ENCODE measurements at places on chromosomes 12 and 14.

DNA sequence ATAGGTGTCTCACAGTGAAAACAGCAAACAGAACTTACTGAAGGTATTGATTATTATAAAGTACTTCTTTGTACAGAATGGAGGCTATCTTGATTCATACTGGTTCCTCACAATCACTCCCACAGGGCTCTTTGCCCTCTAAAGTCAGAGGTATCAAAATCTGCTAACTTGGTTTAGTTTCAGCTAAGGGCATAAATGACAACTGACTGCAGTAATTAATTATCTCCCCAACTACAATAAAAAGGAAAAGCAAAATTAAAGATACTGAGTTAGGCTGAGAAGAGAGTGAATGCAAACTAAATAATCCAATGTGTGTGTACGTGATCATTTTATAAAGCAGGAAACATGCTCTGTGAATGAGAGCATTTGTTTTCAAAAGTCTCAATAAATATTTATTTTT, 338.7 kb downstream of the ACSS3 start:
- no peak for DNase-seq

DNA sequence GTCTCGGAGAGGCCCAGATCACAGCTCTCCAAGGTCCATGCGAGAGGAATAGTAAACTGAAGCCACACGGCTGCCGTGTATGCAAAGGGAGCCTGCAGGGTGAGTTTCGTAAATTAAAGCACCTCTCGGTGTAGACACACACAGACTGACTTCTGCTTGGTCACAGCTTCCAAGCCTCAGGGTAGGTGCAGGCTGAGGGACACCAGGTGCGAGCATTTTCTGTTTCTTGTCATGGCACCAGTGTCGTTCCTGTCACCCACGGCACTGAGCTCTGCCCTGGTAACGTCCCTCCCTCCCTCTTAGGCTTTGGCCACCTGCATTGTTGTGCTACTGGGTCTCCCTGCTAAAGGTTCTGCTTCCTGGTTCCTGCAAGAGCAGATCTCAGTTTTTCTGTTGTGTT, 76.2 kb upstream of the DYNC1H1 start:
- no peak for DNase-seq

DNA sequence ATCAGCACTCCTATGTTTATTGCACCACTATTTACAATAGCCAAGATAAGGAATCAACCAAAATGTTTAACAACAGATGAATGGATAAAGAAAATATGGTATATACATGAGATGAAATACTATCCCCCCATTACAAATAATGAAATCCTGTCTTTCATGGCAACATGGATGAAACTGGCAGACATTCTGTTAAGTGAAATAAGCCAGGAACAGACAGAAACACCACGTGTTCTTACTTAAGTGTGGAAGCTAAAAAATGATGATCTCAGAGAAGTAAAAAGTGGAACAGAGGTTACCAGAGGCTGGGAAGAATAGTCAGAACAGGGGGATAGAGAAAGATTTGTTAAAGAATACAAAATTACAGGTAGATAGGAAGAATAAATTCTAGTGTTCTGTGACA, 113.7 kb upstream of the MDM1 start:
- no peak for DNase-seq

DNA sequence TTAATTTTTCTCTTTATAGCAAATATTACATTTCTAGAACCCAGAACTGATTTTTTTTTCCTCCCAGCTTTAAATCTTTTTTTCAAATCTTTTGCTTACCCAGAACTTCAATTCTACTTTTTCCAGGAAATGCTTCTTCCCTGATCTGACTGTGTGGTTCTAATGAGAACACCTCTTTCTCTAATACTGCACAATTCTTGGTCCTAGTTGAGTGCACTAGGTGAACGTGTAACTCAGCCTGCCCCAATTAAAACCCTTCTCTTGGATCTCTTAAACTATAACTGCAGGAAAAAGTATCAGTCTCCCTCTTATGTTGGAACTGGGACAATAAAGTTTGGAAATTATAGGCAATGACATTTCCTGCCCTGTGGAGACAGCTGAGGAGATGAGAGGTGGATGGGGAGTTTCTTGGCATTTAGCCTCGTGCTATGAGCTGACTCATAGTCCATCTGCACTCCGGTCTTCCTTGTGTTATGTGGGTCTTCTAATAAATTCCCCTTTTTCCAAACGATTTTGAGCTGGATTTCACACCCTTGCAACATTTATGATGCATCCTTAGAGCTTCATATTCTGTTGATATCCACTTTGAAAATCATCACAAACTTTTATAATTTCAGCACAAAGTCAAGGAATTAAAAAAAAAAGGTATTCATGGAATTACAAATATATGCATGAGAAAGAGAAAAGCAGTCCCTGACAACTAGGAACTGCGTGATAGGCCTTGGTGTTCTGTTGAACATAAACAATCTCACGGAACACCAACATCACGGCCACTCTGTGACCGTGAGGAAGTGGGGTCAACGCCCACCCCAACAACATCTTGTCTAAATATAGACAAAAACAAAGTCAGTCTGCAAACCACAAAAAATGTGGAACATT, 52.4 kb downstream of the BRMS1L start:
- no peak for DNase-seq

GRCh38 chr14:101635749-101636560, 74.7 kb downstream of the DIO3 start:
- no peak for DNase-seq

DNA sequence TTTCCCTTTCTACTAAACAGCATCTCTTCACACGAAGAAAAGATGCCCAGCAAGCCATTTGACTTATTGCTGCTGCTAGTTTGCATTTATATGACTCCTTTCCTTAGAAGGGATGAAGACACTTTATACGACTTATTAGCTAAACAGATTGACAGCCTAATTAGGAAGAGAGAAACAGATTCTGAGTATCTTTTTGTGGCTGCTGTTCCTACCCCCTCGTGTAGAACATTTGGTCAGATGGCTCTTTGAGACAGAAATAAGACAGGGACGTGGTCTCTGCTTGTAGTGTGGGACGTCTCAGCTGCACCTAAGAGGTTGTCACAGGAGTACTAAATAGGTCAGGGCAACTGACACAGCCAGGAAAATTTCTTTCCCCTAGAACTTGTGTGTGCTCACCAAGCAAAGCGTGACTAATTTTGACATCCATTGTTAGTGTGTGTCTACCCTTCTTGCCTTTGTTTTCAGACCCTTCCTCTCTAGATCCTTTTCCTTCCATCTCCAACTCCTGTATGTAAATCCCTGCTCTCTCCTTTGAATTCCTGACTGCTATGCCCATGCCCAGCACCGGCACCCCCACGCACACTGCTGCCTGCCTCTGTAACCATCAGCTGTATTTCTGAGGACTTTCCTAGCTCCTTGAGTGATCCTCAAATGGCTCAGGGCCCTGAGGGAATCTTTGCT, 83.2 kb downstream of the DAD1 start:
- DNase-seq: peak; percentile 44

DNA sequence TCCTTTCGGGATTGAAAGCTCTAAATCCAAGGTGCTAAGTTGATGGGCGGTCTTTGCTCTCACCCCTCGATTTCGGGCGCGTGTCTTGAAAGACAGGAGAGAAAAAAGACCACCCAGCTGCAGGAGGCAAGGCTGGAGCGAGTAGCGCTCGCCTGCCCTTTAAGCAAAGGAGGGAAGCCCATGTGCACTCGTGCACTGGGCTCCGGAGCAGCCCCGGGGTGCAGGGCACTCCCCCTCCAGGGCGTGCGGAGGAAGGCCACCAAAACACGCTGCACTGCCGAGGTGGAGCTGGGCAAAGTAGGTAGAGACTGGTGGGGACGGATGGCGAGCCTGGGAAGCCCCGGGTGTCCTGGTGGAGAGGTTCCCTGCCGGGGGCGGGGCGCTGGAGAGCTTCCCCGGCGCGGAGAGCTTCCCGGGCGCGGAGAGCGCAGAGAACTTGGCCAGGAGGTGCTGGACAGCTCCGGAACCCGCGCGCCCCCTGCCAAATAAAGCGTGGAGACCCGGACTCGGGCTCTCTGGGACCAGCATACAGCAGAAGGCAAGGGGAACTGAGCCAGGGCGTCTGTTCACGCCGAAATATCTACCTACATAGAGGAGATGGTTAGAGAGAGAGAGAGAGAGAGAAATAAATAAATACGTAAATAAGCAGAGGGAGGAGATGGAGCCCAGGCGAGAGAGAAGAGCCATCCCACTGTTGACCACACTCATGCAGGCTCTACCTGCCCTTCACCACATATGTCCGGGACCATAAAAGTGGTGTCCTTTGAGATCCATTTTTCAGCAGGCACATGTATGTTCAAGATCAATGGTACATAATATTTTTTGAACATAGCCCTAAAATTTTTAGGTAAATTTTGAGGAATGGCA, 662 bp upstream of the NELL2 start:
- peak; percentile 18 for DNase-seq

DNA sequence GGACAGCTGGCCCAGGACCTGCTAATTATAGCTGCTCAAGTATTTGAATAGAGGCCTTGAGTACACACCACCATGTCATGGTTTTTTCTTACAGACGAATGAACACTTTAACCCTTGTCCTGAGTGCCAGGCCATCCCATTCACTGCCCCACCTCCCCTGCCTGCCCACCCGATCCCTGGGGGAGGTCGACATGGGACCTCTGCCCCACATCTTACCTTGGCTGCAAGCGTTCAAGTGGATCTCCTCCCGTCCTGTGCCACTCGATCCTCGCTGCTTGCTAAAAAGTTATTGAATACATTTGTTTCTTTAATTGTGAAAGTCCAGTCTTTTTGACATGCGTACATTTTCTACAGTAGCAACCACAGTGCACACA, 10.3 kb downstream of the RTL1 start:
- DNase-seq: no peak

DNA sequence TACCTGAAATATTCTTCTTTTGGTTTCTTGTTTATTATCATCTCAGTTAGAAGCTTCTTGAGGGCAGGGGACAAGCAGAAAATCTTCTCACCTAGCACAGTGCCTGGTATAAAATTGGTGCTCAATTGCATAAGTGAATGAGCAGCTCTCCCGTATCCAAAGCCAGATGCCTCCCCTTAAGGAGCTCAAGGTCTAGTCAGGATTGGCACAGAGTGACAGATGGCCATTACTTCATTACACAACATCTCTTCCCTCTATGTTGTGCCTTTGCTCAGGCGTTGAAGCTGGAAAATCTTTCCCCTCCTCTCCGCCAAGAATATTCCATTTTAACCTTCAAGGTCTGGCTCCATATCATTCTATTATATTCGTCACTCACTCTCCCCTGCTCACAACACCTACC, 3.6 kb downstream of the SLC4A8 start:
- DNase-seq: no peak

- peak; percentile 88 for DNase-seq
Observed at GRCh38 chr14:22570132-22570949, 18.7 kb downstream of the DAD1 start.

All from activated CD4-positive, alpha-beta T cell treated with anti-CD3 and anti-CD28 coated beads for 4 hours (primary cell).